Cardiac muscle cell (in vitro differentiated cells and primary cell): ENCODE measurements at places on chromosomes 5 and 9. TPM values are rescaled to one million over a fixed set of nuclear protein-coding genes. Genes with fewer than 3 reads are reported as not detected.

Gene DIPK1B
- polyA plus RNA-seq: 162 and 190 TPM in 2 replicates

Gene FAM221B
- polyA plus RNA-seq: 0.57 and 0.66 TPM in 2 replicates

Gene PCDHGA10
- 1.1 and 1.4 TPM in 2 replicates for polyA plus RNA-seq

Gene KCNN2
- 13.5 and 17.6 TPM in 2 replicates for polyA plus RNA-seq

Gene CCDC192
- polyA plus RNA-seq: 0.92 and 1.3 TPM in 2 replicates

Gene SLC6A19
- 0.05 and 0.32 TPM in 2 replicates for polyA plus RNA-seq

Gene BTNL3
- not detected in 2 replicates for polyA plus RNA-seq

Gene YTHDC2
- 11.2 and 11.4 TPM in 2 replicates for polyA plus RNA-seq

Gene ANKRD34B
- polyA plus RNA-seq: 0.05 TPM in 1 of 2 replicates, not detected in the other

Gene RPL37
- 473 and 553 TPM in 2 replicates for polyA plus RNA-seq

Gene CCNJL
- polyA plus RNA-seq: 12.1 and 14.1 TPM in 2 replicates

Gene SHOC1
- polyA plus RNA-seq: 0.12 and 0.37 TPM in 2 replicates

Gene HAVCR2
- polyA plus RNA-seq: 0.21 TPM in 1 of 2 replicates, not detected in the other

Gene PHAX
- 42.8 and 46.0 TPM in 2 replicates for polyA plus RNA-seq

Gene SHC3
- 0.07 and 0.34 TPM in 2 replicates for polyA plus RNA-seq

Gene ST8SIA4
- 0.02 and 0.26 TPM in 2 replicates for polyA plus RNA-seq

Gene UGT3A2
- 2.6 and 11.6 TPM in 2 replicates for polyA plus RNA-seq

Gene OTULINL
- 0.95 and 2.2 TPM in 2 replicates for polyA plus RNA-seq

Gene NXNL2
- polyA plus RNA-seq: 0.24 and 1.1 TPM in 2 replicates

Gene ADAMTS13
- 10.1 and 11.2 TPM in 2 replicates for polyA plus RNA-seq

Gene C9orf50
- 2.9 and 4.3 TPM in 2 replicates for polyA plus RNA-seq

Gene CCL28
- polyA plus RNA-seq: 0.64 TPM in 1 of 2 replicates, not detected in the other

Gene CERCAM
- 38.6 and 58.1 TPM in 2 replicates for polyA plus RNA-seq

Gene CHMP5
- 99.5 and 122 TPM in 2 replicates for polyA plus RNA-seq

Gene SV2C
- 0.13 TPM in 1 of 2 replicates, not detected in the other for polyA plus RNA-seq

Gene NMUR2
- polyA plus RNA-seq: not detected in 2 replicates

Gene OLFM1
- polyA plus RNA-seq: 3.8 and 4.0 TPM in 2 replicates

Gene SLC25A2
- polyA plus RNA-seq: not detected in 2 replicates

Gene EGFL7
- polyA plus RNA-seq: 50.9 and 90.0 TPM in 2 replicates

Gene ANKRD55
- 0.28 TPM in 1 of 2 replicates, not detected in the other for polyA plus RNA-seq

Gene ACSL6
- 0.48 TPM in 1 of 2 replicates, not detected in the other for polyA plus RNA-seq

Gene PCDHB8
- polyA plus RNA-seq: 6.2 and 8.7 TPM in 2 replicates

Gene ARL15
- 21.8 and 23.2 TPM in 2 replicates for polyA plus RNA-seq

Gene STOML2
- polyA plus RNA-seq: 201 and 219 TPM in 2 replicates

Gene MCTP1
- polyA plus RNA-seq: 1.3 and 1.4 TPM in 2 replicates

Gene GHR
- polyA plus RNA-seq: 2.2 and 3.9 TPM in 2 replicates
